ENCODE measurements at places on chromosomes 16 and 17. TPM values are rescaled to one million over a fixed set of nuclear protein-coding genes. Genes with fewer than 3 reads are reported as not detected.

Gene CDYL2
- 3.3 TPM for total RNA-seq

Gene SNX20
- not detected for total RNA-seq

Gene HLF
- under 0.01 TPM for total RNA-seq

Gene KIF19
- total RNA-seq: not detected
